Effector memory CD4-positive, alpha-beta T cell (primary cell): ENCODE measurements at places on chromosomes 1 and 21.

- DNase-seq, result no peak
These were observed 66.3 kb upstream of the EDEM3 start for GRCh38 chr1:184820956-184821355.

DNA sequence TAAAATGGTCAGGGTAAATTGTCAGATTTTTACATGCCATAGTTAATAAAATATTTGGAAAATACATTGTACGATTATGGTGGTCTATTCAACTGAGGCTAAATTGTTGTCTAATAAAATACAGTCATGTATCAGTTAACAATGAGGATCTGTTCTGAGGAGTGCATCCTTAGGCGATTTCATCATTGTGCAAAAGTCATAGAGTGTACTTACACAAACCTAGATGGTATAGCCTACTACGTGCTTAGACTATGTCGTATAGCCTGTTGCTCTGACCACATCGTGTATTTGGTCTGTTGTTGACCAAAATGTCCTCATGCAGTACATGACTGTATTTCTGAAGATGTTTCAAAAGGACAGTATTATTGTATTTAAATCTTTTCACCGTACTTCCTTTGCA, 5.2 kb downstream of the EEIG2 start:
- DNase-seq, result no peak

- DNase-seq, result no peak
These were observed 653 bp downstream of the FNDC10 start for GRCh38 chr1:1599030-1599934.

DNA sequence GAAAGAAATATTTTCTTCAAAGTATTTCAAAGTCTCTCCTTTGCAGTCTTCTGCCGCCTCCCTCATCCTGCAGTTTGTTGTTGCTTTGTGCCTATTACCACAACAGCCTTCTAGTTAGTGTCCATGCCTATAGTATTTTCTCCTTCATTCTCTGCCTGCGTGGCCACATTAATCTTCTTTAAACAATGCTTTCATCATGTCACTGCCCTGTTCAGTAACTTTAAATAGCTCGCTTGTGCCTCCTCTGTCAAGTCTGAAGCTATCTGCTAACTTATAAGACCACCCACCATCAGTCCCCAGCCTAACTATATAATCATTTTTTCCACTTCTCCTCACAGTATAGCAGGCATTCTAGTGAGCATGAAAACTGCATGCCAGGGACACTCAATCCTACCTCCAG, 290.3 kb downstream of the PDE4B start:
- DNase-seq, result no peak

- no peak for DNase-seq
These were observed 51.3 kb downstream of the GPR161 start for GRCh38 chr1:168085401-168085872.

- no peak for DNase-seq
These were observed 23.3 kb downstream of the ABCB10 start for GRCh38 chr1:229535230-229535629.

- DNase-seq, result no peak
These were observed 1.4 kb downstream of the DEPDC1 start for GRCh38 chr1:68495532-68495931.

DNA sequence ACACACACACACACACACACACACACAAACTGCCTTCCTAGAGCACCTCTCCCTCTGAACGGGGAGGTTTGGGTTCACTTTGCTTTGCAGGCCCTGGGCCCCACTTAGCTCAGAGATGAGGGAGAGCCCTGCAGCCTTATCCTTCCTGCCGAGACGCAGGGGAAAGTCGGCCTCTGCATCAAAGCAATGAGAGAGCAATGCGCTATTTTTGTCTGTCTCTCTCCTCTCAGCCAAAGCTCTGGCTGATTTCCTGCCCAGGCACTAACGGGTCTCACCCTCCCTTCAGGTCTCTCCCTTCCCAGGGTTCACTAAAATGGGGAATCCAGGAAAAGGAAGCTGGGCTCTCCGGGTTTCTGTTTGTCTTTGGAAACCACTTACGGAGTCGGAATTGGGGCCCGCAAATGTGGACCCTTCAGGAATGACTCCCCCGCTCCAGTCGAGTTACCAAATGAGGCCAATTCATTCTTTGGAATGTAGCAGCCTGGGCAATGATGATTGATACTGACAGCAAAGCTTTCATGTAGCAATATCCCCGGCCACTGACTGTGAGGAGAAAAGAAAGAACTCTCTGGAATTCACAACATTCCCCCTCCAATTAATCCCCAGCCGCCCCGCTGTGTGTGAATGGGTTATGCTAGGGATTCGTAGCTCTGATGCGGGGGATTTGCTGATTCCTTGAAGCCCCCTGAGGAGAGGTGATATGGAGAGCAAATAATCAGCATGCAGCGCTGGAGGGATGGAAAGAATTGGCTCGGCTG, 61.5 kb upstream of the WLS start:
- DNase-seq, result no peak

DNA sequence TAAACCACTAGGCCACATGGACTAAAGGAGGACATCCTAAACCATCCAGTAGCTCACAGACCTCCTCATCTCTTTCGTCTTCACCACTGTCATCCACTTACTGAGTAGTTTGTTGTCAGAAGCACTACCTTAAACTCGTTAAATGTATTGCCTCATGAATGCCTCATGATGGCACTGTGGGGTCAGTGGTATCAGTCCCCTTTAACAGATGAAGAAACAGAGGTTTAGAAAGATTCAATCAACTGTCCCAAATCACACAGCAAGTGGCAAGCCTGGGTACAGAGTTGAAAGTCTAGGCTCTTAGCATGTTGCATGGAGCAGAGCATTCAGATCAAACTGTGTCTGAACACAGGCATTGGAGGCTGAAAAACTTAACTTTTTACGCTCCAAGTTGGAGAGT, 183.6 kb upstream of the KIAA0040 start:
- DNase-seq, result no peak

DNA sequence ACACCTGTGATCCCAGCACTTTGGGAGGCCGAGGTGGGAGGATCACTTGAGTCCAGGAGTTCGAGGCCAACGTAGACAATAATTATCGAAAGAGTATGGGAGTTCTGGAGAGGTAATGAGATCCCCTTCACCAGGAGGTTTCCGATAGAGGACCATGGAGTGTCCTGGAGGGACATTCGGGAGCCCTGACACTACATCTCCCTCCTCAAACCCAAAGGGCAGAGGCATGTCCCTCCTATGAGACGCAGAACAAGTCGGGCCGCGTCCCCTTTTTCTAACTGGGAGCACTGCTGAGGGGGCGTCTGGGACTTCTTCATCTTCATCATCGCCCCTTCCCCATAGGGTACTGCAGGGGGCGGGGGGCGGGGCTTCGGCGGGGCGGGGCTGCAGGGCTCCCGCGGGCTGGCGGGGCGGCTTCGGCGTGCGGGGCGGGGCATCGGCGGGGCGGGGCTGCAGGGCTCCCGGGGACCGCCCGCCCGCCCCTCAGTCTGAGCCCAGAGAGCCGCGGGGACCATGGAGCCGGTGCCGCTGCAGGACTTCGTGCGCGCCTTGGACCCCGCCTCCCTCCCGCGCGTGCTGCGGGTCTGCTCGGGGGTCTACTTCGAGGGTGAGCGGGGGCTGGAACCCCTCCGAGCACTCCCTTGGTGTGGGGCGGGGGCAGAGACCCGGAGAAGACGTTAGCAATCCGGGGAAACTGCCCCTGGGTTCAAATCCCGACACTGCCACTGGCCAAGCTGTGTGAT, at the start of gene THEMIS2:
TSS of gene THEMIS2 (plus strand) at position 486 of the 743 bp plus-strand sequence. CDS start at position 514, 28 bp downstream.
- DNase-seq, result peak; percentile 67

- no peak for DNase-seq
These were observed 259.2 kb upstream of the NFIA start for GRCh38 chr1:60823151-60823550.

DNA sequence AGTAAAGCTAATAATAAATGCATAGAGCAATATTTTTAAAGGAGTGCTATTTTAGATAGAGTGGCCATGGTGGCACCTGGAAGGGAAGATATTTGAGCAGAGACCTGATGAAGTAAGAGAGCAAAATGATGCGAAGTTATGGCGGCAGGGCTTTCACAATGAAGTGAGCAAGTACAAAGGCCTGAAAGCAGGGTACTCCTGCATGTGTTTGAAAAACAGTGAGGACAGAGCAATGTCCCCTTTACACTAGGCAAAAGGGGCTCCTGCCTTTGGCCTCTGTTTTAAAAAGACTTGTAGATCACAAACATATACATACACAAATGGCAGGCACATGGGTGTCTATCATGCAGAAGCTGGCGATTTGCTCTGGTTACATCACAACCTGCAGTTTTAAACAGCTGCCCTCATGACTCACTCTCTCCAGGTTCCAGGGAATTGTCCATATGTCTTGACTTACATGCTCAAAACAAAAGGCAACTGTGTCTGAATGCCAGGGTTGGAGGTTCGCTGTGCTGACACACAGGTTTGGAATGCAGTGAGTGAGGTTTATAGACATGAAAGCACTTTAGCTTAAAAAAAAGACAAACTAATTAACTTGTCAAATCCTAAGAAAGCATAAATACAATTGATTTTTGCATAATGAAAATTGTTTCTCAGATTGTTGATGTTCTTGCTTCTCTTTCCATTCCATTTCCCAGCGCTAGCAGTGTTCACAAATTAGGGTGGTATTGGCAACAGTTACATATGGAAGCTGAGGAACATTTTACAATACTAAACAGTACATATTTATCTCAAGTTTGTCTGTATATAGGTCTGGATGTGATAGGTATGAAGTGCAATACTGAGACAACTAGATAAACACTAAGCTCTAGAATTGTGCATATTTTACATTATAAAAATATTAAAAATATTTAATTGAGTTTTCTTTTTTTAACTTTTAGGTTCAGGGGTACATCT, 313.9 kb downstream of the BARHL2 start:
- DNase-seq, result no peak

DNA sequence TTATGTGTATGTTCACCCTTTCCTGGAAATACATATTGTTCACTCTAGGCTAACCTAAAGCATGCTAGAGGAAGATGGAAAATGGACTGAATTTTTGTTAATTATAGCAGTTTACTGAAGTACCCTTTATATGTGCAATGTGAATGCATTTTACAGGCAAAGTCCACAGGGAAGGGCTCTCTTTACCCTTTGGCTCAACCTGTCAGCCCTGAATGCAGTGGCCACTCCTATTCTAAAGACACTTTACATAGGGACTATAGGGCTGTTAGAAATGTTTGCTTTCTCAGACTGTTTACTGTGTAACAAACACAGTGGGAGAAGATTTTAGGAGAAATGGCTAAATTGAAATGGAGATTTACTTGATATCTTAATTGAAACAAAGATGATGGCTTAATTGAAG, 78.5 kb downstream of the BRINP2 start:
- DNase-seq, result no peak

DNA sequence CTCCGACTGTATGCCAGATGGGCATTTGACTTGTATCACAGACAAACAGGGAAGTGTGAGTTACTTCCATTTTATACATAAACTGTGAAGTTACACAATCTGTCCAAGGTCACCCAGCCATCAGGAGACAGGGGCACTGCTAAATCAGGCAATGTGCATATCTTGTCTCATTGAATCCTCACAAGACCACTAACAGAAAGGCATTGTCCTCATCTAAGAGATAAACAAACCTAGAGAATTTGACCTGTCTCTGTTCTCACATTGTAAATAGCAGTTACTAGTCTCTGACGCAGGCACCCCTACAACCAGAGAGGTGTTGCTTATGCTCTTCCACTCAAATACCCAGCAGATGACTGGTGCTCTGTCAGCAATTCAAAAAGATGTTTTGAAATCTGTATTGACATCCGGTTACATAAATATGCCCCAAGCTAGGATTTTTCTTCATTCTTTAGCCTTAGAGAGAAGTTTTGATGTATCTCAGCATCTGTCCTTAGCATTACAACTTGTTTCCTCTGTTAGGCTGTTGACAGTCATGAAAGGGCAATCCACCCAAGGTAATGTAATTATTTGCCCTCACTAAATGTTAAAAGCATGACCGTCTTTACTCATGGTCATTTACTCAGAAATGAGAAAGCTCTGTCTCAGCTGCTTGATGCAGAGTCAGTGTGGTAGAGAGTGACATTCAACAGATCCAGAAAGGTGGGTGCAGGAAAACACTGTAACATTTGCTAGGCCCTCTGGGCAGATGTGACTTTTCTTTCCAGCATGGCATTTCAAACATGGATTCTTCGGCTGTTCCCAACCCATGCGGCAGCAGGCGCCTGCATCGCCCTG, 51.9 kb upstream of the ZNF326 start:
- DNase-seq, result no peak

DNA sequence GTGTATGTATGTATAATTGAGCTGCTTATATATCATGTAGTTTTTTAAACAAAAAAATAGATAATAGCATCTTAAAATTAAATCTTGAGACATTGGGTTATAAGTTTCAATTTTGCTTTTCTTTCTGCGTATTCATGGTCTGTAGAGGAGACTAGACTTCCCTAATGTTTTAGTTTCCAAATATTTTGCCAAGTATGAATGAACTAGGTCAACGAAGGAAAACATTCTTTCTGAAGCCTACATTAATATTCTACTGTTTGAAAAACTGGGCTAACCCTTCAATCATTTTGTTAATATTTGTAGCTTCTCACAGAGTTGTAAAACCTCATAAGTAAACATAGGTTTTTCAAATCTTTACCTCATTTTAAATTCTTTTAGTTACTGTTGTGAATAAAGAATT, 592.7 kb downstream of the USP25 start:
- no peak for DNase-seq

GRCh38 chr1:19319196-19319595, 7.1 kb downstream of the SLC66A1 start:
- no peak for DNase-seq

GRCh38 chr1:223405507-223405906, 12.3 kb downstream of the CCDC185 start:
- DNase-seq, result no peak

DNA sequence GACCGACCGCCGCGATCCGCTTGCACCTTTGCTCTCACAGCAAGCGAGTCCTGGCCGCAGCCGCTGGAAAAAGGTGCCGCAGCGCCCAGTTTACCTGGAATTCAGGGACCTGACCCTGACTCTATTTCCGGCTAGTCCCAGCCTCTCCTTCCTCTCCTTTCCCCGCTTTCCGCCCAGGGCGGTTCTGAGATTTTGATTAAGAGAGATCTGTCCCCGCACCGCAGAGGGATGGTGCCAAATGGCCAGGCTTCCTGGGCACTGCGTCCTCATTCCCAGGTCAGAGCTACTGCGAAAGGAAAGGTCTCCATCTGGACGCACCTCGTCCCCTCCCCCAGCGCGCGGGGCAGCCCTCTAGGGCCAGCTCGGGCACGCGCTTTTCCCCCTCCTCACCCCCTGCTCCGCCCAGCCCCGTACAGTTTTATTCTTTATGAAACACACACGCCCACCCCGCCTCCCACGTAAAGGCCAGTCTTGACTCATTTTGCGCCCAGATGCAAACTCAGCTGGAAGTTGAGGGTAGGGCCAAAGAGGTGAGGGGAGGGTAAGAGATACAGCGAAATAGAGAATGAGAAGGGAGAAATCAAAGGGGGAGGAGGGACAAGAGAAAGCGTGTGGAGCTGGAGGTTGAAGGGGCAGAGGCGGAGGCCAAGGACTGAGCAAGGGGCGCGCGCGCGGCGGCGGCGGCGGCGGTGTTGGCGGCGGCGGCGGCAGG, 411.8 kb upstream of the ESRRG start:
- no peak for DNase-seq

GRCh38 chr1:161935264-161935663, 88.4 kb downstream of the OLFML2B start:
- no peak for DNase-seq

- no peak for DNase-seq
These were observed 107.3 kb upstream of the ST6GALNAC5 start for GRCh38 chr1:76759950-76760349.

- no peak for DNase-seq
These were observed 46.3 kb upstream of the SAMSN1 start for GRCh38 chr21:14592296-14593000.

- DNase-seq, result no peak
These were observed 123.7 kb downstream of the MATN1 start for GRCh38 chr1:30599721-30600120.

- no peak for DNase-seq
These were observed 93.0 kb upstream of the TENT5C start for GRCh38 chr1:117512728-117513321.
